ENCODE measurements at places on chromosomes 2 and 18.

- DNase-seq: no peak
These were observed 66.0 kb downstream of the PAX3 start for GRCh38 chr2:222232839-222233238.

DNA sequence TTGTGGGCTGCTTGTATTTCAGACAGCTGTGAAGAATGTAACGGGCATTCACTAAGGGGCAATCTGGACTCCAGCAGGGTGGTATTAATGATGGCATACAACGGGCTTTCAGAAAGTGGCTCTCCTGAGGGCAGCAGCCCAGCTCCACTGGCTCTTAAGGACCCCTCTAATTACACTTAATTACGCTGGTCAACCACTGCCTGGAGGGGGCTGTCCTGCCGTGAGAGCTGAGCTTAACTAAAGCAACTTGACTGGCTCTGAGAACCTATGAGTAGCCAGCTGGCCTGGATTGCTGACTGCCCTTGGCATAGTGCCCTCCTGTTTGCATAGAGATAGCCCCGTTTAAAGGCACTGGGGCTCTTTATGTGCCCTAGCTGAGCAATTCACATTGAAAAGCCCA, 3.8 kb downstream of the LIPG start:
- no peak for DNase-seq

DNA sequence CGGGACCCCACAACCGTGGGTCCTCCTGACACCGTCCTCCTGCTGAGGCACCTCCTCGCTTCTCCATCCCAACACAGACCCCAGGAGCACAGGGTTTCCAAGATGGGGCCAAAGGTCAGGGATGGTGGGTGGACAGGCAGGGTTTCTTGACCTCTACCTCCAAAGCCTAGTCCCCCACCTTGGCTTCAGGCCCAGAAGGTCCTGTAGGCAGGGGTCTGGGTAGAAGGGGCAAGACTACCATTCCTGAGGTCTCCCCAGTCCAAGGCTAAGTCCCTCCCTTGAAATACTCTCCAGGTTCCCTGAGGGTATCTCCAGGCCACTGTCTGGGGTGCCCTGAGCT, 7.1 kb downstream of the CYP26B1 start:
- no peak for DNase-seq

DNA sequence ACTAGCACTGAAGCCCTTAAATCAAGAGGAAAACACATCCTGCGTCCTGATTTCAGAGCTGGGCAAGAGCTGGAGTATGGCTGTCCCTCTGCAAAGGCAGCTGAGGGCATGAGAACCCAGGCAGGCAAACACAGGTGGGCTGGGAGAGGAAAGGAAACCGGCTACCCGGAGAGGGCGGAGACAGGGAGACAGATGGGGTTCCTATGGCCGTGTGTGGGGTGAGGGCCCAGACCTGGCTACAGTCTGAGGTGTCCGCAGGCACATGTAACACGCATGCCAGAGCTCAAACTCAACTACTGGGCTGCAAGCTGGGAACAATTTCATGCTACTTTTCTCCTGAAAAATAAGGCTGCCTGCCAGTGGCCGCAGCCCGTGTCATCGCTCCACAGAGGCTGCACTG, 2.7 kb downstream of the COPS9 start:
- DNase-seq: no peak

DNA sequence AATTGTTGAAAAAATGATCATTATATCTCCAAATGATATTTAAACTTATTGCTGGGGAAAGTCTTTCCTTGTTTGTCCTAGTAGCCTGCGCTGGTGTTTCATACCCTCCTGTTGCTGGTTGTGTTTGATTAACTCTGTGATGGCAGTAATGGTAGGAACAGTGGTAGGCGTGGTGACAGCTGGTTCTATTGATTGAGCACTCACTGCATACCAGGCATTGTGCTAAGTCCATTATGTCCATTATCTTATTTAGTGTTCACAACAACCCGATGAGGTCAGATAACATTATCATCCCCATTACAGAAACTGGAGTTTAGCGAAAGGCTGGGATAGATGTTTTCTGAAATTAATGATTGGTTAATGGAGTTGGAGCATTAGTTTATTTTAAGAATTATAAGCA, 77.8 kb upstream of the STON1 start:
- peak; percentile 92 for DNase-seq

- no peak for DNase-seq
These were observed 36.8 kb downstream of the GPC1 start for GRCh38 chr2:240472078-240472790.

DNA sequence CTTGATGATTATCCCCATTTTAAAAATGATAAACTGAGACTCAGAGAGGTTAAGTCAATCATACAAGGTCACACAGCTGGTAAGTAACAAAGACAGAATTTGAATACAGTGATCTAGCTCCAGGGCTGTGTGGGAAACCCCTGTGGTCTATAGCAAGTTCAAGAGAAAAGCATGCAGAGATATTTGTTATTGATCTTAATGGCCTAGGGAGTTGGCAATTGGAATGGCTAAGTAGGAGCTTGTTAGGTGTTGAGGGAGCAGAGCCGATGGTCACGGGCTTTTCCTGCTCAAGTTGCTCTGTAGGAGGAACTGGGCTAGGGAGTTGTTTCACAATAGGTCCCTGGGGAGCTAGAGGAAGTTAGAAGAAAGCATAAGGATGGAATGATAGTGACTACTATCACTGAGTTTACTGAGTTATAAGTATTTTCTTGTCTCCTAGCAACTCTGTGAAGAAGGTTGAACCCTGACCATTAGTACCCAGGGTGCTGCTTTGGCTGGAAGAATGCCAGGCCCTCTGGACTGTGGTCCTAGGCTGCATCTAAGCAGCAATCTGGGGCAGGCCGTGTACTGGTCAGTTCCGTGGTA, 30.0 kb downstream of the RNF125 start:
- no peak for DNase-seq

GRCh38 chr18:39770399-39770798, 2184.6 kb upstream of the PIK3C3 start:
- DNase-seq: no peak

- DNase-seq: no peak
These were observed 546.6 kb upstream of the CHAC2 start for GRCh38 chr2:53220969-53221368.

DNA sequence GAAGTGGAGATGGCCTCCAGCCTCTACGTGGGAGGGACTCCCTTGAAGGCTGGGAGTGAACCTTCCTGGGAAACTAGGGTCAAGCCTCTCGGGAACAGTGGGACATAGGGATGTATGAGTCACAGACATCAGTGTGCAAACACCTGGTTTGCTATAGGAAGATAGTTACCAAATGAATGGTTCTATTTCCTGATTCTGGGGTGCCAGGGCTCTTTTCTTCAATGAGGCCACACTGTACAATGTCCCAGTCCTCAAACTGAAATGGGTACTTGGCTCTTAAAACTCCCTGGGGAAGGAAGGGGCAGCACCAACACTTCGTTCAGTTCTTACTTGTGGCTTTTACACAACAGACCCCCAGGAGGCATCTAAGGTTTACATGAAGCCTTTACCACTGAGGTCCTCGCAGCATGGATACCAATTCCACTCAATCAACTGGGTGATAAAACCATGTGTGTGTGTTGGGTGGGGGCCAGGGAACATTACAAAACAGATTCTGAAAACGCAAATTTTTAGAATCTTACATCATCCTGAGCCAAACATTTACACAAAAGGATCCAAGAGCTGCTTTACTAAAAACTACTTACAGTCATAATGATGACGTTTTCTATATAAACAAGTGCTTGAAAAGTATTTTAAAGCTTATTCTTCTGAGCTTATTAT, 10.4 kb downstream of the ERFE start:
- peak; percentile 34 for DNase-seq

GRCh38 chr18:22210311-22210754, 40.9 kb downstream of the GATA6 start:
- DNase-seq: no peak

DNA sequence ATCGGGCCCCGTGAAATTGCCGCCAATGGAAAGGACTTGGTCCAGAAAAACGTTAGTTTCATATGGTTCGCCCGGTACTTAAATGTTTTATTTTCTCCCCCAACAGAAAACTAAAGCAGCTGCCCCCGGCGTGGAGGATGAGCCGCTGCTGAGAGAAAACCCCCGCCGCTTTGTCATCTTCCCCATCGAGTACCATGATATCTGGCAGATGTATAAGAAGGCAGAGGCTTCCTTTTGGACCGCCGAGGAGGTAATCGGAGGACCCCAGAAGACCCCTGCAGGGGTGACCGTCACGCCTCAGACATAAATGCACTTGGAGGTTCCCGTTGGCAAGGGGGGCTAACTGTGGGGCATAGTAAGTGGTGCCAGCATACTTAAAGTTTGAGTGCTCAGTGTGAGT, 742 bp downstream of the RRM2 start:
- DNase-seq: no peak

GRCh38 chr2:122061206-122061605, 305.8 kb downstream of the TSN start:
- DNase-seq: no peak

DNA sequence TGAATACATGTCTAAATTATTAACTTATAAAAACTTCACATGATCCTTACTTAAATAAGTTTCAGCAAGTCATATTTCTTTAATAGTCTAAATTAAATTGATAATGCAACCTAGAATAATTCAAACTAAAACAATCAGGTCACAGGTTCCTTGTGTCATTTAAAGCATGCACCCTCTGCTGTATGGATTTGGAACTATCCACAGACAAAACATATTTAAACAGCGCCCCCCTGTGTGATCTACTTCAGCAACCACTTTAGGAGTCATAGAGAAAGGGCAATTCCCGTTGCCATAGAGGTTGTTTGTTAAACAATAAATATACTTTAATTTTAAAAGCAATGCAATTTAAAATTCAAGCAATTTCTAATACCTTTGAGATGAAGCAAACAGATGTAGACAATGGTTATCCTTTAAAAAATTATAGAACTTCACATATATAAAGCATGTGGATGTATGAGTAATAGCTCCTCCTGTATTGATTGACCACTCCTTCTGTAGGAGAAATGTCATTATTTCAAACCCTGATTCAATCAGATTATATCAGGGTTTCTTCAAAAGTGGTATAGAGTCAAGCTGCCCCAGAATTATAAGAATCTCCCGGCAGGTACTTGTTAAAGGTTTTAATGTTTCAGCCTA, 21.2 kb downstream of the GRB14 start:
- DNase-seq: peak; percentile 60

All from DMS153 (cell line).